ENCODE measurements at places on chromosomes 1 and 21. TPM values are rescaled to one million over a fixed set of nuclear protein-coding genes. Genes with fewer than 3 reads are reported as not detected.

KRTAP10-2 gene
- not detected for polyA plus RNA-seq

C1orf94 gene
- not detected for polyA plus RNA-seq

SPATA6 gene
- 0.67 TPM for polyA plus RNA-seq

OR2L3 gene
- not detected for polyA plus RNA-seq

CLSTN1 gene
- polyA plus RNA-seq, result 72.2 TPM

SPOCD1 gene
- polyA plus RNA-seq, result 132 TPM
